ENCODE measurements at places on chromosomes 1 and 21.
A peak's percentile ranks its signal among the peaks of the same experiment; 100 is the strongest.

DNA sequence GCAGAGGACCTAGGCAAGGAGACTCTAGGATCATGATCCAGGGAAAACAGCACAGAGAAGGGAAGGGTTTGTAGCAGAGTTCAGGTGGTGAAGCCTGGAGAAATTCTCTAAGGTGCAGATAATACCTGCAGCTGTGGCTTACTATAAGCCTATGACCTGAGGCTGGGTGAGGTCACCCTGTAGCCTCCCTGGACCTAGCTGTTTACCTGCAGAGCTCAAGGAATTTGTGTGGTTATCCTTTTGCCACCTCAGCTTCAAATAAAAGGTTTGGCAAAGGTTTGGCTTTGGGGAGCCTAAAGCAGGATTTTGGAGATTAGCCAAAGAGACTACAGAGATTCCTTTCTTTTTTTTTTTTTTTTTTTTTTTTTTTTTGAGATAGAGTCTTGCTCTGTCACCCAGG, 79.5 kb upstream of the ZNF648 start:
- no peak for DNase-seq

DNA sequence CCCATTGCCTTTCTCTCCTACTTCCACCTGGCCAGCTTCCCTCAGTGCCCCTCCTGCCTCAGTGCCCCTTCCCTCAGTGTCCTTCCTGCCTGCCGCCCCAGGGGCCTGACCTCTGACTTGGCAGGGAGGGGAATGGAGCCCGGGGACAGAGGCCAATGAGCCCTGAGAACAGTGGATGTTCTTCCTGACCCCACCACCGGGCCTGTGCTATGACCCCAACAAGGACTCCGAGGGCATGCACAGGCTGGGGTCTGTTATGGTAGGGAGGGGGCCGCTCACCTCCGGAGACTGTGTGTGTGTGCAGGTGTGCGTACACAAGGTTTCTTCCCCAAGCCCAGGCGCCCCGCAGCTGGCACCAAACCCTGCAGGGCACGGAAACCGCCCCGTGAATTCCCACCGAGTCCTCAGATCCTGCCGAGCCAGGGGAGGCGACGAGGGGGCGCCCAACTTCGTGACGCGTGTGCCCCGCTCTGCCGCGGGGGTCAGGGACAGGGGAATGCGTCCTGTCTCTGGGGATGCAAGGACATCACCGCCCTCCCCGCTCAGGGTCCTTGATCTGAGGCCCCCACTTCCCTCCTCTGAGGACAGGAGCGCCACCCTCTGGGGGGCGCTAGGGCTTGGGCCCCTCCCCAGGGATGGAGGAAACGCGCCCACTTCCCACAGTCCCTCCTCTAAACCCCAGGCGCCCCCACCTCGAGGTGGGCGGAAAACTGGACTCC, 766 bp downstream of the RAP1GAP start:
- DNase-seq, result no peak

DNA sequence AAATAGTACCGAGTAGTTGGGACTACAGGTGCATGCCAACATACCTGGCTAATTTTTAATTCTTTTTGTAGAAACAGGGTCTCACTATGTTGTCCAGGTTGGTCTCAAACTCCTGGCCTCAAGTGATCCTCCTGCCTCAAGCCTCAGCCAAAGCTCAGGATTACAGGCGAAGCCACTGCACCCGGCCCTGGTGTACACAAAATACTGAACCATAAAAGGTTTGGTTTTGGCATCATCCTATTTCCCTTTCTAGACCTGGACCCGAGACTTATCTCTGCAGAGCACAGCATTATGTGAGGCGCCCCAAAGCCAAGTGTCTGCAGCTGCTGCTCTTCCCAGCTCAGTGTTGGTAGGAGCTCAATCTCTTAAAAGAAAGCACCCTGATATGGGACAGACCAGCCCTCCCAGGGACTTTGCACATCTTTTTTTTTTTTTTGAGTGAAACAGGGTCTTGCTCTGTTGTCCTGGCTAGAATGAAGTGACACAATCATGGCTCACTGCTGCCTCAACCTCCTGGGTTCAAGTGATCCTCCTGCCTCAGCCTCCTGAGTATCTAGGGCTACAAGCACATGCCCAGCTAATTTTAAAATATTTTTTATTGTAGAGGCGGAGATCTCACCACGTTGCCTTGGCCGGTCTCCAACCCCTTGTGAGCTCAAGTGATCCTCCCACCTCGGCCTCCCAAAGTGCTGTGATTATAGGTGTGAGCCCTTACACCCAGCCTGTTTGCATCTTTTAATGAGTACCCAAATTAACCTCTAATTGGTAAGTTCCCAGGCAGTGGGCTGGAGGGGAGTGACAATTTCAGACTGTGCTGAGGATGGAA, 20.4 kb downstream of the TEX35 start:
- DNase-seq, result no peak

DNA sequence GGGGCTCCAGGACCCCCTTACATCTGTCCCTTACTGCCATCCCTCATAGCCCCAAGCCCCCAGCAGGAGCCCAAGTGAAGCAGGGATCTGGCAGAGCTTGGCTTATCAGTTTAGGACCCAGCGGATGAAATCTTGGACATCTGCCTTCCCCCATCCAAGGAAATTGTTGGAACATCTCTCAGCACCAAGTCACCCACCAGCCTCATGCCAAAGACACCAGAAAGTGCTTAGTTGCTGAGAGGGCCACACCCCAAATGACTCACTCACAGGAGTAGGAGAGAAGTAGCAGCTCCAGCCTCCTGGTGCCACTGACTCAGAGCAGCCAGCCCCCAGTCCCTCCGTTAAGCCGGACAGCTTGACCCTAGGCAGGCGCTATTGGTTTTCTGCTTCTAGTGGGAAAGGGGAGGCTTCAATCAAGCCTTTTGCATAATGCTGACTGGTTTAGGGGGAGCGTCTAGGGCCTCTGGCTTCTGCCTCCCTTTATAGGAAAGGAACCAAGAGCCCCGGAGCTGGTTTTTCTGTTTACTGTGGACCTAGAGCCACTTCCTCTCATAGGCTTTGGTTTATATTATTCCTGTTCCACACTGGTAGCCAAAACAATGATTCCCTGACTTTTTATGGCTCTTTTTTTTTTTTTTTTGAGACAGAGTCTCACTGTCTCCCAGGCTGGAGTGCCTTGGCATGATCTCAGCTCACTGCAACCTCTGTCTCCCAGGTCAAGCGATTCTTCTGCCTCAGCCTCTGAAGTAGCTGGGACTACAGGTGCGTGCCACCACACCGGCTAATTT, 114.2 kb upstream of the IPO9 start:
- DNase-seq, result peak; percentile 55

DNA sequence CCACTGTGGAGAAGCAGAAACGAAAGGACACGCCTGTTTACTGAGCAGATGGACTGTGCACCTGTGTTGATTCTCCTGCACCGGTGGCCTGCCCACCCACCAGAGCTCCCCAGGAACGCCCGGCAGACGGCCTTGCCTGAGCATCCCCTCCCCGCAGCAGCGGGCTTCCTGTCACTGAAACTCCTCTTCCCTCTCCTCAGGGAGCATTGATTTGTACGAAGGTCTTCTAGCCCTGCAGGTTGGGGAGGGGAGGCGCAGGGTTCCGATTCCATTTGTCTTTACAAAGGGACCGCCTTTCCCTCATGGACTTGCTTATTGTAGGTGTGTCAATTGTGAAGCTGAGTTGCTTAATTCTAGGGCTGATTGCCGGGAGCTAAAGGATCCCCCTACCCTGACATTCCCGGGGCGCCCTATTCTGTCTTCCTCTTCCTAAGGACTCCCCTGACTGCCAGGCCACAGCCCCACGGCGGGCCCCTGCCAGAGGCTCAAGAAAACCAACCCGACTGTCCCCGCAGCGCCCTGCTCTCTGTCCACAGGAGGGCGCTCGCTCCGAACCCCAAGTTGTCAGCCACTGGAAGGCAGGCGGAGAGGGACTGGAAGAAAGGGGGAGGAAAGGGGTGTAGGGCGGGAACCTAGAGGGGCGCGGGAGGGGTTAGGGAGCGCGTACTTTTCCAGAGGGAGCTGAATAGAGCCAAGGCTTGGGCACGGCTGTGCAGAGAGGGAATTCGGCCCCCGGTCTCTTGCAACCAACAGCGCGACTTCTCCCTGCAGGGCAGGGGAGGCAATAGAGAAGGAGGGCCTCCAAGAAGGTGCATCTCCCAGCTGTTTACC, 2.8 kb downstream of the S100A6 start:
- DNase-seq, result peak; percentile 79

- DNase-seq, result no peak
These were observed 25.8 kb downstream of the COL18A1 start for GRCh38 chr21:45430521-45431501.

- DNase-seq, result no peak
These were observed 2.3 kb upstream of the MXRA8 start for GRCh38 chr1:1360506-1361169.

DNA sequence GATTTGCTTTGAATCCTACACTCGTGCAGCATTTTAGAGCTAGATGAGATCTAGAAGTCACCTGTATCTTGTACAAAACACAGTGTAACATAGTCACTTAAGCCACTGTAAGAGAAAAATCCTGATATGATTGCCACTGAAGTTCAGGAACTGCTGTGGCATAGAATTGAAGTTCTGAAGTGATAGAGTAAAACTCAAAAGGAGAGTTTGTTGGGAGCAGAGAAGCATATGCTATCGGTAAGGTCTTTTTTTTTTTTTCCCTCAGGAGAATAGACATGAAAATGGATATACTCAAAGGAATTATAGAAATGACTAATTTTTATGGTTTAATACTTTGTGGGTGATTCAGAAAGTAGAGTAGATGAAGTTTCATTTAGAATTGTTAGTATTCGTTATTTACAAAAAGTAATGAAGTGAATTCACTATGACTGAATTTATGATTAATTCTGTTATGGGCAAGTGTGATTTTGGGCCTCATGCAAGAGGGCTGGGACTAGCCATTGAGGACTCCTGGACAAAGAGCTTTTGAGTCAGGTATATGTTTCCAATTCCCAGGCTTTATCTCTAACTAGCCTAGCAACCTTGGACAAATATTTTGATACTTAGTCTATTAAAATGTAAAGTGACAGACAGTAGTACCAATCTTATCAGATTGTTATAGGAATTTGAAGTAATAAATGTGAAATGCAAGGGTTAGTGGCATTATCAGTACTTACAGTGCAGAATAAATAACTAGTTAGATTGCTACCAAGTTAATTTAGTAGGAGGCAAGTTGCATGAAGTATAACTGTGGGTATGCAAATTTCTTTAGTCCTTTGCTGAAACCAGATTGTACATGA, 3.1 kb downstream of the KCTD3 start:
- DNase-seq, result no peak

GRCh38 chr1:17409391-17409811, 30.1 kb downstream of the RCC2 start:
- DNase-seq, result no peak

- no peak for DNase-seq
These were observed 126.9 kb upstream of the SLC35F3 start for GRCh38 chr1:233777566-233777965.

GRCh38 chr1:229970714-229971113, 96.3 kb upstream of the GALNT2 start:
- DNase-seq, result no peak

GRCh38 chr1:3547055-3548005, 64.0 kb downstream of the MEGF6 start:
- DNase-seq, result no peak

GRCh38 chr1:36924282-36924811, 110.0 kb downstream of the GRIK3 start:
- DNase-seq, result no peak

DNA sequence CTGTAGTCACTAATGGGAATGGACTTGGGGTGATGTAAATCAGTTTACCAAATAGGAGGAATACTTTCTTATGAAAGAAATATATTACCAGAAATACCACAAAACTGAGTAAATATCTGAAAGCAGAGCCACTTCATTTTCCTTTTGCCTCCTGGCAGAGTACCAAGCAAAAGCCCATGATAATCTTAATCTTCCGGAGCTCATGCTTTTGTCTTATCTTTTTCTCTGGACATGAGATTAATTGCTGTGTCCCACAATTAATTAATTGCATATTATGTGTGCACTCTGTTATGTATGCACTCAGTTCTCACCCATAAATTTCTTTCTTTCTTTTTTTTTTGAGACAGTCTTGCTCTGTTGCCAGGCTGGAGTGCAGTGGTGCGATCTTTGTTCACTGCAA, 94.1 kb upstream of the PDE4B start:
- no peak for DNase-seq

GRCh38 chr1:245718951-245719350, 564.2 kb downstream of the KIF26B start:
- DNase-seq, result no peak

DNA sequence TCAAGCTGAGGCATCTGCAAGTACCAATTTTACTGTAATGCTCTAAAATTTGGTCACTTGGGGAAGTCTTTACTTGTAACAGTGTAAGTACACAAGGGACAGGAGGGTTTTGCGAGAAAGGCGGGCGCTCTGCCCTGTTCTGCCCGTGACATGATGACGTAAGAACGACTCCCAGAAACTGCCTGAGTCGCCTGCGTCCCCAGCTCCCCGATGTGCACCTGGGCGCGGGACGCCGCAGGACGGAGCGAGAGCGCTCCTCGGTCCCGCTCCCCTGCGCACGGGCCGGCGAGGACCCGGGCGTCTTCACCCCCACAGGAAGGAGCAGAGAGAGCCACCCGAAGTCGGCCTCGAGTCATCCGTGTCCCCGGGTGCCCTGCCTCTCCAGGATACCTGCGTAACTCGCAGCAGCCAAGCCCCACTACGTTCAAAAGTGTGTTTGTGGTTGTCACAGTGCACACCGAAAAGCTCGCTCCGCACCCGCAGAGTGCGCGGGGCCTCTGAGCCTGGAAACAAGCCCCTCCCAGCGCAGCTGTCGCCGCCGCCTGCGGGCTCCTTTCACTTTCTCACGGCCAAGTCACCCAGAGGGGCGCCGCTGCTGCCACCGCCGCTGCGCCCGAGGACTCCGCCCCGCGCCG, 3.3 kb upstream of the ZBTB18 start:
- DNase-seq, result no peak

DNA sequence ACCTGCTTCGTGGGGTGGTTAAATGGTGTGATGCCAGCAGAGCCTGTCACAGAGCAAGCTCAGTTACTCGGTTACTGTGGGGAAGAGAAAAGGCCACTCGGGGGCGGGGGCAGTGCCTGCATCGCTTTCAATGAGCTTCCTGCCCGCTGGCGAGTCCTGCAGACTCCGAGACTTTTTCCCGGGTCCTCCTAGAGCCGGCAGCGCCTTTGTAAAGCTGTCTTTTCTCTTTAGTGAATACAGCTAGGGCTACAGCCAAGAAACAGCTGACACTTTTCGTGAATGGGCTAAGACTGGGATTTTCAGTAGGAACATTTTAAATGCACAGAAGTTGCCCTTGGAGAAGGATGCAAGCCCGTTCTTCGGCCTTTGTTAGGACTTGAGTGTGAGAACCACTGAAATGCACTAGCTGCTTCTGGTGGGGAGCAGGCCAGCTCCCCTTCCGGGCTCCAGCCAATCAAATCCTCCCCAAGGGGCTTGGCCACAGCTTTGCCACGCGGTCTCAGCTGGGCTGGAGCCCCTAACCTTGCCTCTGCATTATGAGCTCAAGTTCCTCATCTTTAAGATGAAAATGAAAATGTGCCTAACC, 23.4 kb upstream of the EFHD2 start:
- no peak for DNase-seq

- no peak for DNase-seq
These were observed 15.6 kb downstream of the PRKAB2 start for GRCh38 chr1:147156642-147157041.

GRCh38 chr21:38773099-38774061, 32.3 kb upstream of the ETS2 start:
- no peak for DNase-seq

GRCh38 chr1:8754993-8755392, 62.4 kb downstream of the RERE start:
- no peak for DNase-seq
